ENCODE measurements at places on chromosomes 5 and 9.

GRCh38 chr5:101662263-101662662 lies 633.8 kb downstream of the SLCO4C1 start:
- no peak for DNase-seq

DNA sequence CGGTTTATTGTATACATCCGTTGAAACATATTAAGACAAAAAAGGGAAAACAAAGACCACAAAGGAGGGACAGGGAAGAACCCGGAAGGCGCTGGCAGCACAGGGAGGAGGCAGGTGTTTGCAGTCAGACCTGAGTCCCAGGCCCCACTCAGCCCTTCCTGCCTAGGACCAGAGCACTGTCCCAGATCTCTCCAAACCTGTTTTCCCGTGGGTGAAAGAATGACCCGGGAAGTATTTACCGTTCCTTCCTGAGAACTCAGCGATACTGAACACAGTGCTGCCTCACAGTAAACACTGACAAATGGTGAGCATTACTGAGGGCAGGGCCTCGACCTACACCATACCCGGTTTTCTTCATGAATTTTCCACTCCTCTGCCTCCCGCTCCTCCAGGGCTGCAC lies 1.2 kb downstream of the ABO start:
- DNase-seq, result peak; percentile 5

DNA sequence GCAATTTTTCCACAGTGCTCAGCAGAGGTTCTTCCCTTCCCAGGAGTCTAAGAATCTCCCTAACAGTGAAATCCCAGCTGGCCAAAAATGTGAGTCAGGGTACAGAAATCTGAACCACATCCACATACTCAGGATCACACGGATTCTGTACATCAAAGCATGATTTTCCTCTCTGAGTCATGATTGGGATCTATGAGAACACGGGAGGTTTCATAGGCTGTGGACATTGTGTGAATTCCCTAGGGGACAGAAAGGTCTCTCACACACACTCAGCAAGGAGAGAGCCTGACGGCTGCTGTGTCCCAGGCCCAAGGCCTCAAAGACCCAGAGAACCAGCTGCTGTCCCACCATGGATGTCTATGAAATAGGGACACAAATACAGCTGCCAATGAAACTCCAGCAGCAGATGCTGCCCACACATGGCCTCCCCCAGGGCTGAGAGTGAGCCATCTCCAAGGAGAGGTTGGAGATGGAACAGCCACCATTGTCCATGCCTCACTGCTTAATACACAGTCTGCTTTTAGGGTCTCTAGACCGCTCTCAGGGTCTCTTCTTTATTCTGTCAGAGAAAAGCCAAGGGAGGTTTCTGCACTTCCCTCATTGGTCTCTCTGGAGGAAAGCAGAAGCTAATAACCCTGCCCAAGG lies 102.7 kb downstream of the ADAMTS12 start:
- DNase-seq, result peak; percentile 90

DNA sequence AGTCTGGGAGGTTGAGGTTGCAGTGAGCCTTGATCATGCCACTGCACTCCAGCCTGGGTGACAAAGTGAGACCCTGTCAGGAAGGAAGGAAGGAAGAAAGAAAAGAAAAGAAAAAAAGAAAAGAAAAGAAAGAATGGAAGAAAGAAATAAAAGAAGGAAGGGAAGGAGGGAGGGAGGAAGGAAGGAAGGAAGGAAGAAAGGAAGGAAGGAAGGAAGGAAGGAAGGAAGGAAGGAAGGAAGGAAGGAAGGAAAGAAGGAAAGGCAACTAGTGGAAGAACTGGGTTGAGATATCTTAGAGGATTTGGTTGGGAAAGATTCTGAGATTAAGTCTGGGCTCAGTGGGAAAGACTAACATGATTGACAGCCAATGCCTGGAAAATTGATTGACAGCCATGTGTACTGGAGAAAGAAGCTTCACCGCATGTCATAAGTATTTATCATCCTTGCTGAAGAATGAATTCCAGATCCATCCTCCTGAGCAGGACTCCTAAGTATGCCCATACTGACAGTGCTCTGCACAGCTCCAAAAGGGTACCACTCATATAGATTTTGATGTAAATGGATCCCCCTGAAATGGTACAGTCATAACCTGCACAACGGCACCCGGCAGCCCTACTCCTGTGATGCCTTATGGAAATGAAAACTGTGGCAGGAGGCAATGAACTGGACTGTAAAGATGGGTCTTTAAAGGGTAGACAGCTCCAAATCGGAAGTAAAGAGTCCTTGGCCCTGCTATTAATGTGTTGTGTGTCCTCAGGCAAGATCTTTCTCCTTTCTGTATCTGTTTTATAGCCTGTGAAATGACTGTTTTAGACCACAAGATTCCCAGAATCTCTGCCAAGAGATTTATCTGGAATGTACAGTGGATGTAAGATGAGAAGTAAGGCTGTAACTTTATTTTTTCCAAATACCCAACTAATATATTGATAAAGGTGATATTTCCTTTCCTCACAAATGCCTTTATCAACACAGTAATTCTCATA lies 16.9 kb upstream of the ADRA1B start:
- DNase-seq, result no peak

DNA sequence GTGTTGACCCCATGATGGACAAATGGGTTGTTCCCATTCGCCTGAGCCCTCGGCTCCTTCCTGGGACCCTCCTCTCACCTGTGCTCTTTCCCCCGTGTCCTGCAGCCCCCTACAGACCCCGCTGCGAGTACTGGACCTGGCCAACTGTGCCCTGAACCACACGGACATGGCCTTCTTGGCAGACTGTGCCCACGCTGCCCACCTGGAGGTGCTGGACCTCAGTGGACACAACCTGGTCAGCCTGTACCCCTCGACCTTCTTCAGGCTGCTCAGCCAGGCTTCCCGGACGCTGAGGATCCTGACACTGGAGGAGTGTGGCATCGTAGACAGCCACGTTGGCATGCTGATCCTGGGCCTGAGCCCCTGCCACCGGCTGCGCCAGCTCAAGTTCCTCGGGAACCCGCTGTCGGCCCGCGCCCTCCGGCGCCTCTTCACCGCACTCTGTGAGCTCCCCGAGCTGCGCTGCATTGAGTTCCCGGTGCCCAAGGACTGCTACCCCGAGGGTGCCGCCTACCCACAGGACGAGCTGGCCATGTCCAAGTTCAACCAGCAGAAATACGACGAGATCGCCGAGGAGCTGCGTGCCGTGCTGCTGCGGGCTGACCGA lies 3.4 kb downstream of the LRRC14B start:
- DNase-seq, result no peak

DNA sequence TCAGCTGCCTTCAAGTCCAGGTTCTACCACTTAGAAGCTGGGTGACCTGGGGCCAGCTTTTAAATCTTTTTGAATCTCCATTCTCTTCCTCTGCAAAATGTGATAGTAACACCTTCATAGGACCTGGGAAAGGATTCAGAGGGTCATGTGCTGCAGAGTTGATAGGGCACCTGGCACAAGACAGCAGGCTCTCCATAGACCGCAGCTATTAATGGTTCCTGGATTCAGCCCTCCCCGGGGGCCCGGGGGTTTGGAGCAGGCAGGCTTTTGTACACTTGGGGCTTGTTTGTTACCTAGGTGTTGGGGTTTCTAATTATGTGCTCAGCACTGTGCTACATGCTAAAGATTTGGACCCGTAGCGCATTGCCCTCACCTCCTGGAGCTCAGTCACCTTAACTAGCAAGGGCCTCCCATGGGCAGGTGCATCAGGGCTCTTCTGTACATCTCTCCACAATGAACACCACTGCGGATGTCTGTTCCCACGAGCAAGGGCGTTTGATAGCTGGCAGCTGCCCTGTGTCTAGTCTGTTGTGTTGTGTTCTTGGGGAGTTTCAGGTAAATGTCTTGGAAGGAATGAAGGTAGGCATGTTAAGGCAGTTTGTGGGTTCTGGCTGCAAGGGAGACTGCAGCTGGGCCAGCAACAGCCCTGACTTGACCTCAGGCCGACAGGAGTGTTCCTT lies 12.1 kb downstream of the PRRC2B start:
- no peak for DNase-seq

Measured in kidney tubule cell (primary cell).